Uterus (tissue), 4 donors: ENCODE measurements at places on chromosomes 16 and 17. TPM values are rescaled to one million over a fixed set of nuclear protein-coding genes. Genes with fewer than 3 reads are reported as not detected.

Gene CKLF
- total RNA-seq, result 60.0 TPM

Gene SNRNP25
- total RNA-seq, result 26.7 TPM

Gene RGS11
- total RNA-seq, result not detected

Gene KAT7
- total RNA-seq, result 16.8 TPM

Gene GAS2L2
- not detected for total RNA-seq

Gene MRC2
- total RNA-seq, result 82.4 TPM

Gene SEZ6L2
- total RNA-seq, result 0.52 TPM

Gene MYH8
- not detected for total RNA-seq

Gene SLC16A6
- total RNA-seq, result 1.5 TPM

Gene KRTAP4-5
- total RNA-seq, result not detected

Gene CHST4
- total RNA-seq, result 6.4 TPM

- peak; percentile 30 for DNase-seq
Observed at GRCh38 chr17:79114458-79115301, 40.1 kb downstream of the ENGASE start.

DNA sequence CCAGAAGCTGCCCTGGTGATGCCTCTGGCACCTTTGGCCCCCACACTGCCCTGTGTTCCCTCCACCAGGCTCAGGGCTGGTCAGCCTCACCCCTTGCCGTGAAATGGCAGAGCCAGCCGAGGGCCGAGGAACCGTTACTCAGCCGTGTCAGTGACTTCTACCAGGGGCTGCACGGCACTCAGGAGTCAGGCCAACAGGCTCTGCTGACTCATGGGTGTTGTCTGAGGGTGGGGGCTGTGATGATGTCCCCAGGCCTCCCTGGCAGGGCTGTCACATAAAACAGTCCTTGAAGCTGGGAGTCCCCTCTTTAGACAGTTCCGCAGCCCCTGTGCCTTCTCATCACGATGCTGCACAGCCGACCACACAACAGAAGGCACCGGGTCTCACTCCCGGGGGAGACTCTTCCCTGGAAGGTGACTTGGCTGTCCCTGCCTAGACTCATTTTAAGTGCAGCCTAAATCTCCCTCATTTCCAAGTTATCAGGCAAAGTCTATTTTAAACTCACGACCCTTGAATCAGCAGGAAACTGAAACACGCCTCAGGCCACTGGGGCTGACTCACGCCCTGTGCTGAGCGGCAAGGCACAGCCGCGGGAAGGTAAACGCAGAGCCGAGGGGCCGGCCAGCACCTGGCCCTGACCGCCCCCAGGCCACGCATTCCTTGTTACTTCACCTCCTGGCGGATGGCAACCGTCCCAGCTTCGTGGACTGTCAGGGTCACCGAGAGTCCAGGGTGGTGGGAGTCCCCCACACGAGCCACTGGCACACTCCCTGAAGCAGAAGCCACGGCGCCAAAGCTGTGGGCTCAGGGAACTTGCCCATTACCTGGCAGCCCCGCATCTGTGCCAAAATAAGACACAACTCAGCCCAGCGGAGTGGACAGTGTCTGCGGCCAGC lies 102.6 kb downstream of the ZNF778 start:
- DNase-seq, result no peak

- no peak for DNase-seq
Observed at GRCh38 chr16:65312071-65312470, 190.2 kb upstream of the CDH11 start.

DNA sequence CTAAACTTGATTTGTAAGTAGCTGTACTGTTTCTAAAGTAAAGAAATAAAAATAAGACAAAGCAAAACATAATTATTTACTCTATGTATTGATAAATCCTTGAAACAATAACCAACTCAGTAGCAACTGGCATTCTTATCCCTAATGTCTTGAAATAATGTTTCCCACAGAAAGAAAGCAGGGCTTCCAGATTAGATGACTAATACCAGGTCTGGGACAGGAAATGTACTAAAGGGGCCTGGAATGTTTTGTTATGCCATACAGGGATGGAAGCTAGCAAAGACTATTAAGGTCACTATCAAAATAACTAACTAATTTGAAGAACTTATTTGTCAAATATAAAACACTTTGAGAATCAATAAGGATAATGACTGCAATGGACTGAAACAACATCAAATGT lies 82.1 kb downstream of the CFDP1 start:
- DNase-seq, result no peak

DNA sequence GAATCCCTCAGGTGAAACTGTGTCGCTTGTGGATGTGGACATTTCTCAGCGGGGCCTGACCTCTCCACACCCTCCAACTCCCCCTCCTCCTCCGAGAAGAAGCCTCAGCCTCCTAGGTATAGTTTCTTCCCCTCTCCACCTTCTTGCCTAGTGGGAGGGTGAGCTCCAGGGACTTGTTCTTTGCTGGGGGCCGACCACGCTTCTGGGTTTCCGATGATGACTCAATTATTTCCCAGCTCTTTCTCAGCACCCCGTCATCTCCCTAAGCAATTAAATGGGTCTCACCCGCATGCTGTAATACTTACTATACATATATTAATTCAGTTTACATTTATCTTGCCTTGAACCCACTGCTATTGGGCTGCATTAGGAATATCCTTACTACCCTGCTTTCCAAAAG lies 13.1 kb downstream of the SOCS7 start:
- no peak for DNase-seq

GRCh38 chr17:78196716-78197115 lies 9.6 kb downstream of the AFMID start:
- no peak for DNase-seq

DNA sequence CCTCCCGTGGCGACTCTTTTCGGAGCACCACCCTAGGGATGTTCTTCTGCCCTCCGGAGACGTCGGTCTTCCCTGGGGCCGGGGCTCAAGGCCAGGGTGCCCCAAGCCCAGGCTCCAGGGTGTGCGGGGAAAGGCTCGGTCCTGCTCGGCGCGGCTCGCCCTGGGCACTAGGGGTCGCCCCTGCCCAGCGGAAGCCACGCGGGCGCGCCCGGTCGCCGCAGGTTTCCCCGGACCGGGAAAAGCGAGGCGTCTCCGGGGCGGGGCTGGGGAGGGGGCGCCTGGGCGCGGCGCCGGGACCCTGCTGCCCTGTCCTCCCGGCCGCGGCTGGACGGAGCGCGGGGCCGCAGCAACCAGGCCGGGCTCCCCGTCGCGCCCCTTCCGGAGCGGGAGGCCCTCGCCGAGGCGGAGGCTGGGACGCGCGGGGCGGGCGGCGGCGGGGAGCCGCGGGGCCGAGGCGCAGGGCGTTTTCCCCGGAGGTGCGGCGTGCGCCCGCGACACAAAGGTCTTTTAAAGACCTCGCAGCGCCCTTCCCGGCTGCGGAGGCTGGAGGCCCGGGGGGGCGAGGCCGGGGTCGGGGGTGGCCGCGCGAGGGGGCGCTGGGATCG lies 76.4 kb downstream of the MRC2 start:
- peak; percentile 81 for DNase-seq

- no peak for DNase-seq
Observed at GRCh38 chr16:51638339-51639135, 487.5 kb upstream of the SALL1 start.

- DNase-seq, result no peak
Observed at GRCh38 chr17:72613396-72613795, 479.1 kb downstream of the SLC39A11 start.

DNA sequence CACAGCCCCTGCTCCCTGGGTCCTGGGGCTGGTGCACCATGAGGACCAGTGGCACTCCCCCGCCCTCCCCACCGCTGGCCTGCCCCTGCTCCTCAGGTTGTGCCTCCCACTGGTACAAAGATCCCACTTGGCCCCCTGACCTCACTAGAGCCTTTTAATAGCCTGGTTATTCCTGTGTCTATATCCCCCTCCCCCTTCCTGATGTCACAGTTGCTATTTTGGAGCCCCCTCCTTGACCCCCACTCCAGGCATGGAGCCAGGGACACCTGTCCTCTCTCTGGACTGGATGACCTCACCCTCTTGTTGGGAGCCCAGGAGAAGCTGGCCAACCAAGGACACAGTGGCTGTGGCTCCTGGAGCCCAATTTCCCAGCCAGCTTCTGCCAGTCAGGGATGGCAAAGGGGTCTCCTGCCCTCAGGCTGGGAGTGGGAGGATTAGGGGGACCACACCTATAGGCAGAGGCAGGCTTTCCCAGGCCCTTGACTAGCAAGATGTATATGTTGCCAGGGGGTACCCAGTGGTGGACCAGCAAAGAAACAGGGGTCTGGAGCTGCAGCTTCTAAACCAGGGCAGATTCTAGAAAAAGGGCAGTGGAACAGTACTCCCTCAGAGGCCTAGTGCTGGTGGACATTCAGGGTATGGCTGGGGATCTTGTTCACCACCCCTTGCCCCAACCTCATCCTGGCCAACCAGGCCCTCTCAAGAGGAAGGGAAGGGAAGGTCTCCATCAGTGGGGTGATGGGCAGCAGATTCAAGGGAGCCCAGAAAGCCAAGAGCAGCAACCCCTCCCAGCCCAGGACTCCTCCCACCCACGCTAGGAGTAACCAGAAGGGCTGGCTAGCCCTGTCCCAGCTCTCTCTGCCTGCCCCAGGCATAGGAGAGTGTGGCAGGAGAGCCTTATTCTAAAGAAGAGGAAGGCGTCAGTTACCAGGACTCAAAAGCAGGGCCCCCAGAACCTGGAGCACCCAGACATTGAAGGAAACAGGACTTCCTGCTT lies 10.9 kb downstream of the HDAC5 start:
- no peak for DNase-seq

DNA sequence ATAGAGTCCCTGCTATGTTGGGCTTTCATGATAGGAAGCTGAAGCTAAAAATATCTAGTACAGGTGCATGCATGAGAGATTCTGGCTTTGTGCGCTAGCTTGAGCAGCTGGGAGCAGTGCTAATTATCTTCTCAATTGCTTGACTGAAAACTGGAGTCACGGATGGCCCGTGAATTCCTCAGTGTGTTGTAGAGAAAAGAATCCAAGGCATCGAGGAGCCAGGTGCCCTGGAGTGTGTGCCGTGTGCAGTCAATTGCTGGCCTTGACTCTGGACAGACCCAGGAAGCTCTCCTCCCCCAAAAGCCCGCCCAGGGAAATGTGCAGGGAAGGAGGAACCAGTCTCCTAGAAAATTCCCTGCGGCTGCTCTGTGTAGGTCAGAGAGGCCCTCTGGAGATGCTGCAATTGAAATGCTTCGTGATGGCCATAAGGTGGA lies 14.2 kb downstream of the LGALS3BP start:
- no peak for DNase-seq

DNA sequence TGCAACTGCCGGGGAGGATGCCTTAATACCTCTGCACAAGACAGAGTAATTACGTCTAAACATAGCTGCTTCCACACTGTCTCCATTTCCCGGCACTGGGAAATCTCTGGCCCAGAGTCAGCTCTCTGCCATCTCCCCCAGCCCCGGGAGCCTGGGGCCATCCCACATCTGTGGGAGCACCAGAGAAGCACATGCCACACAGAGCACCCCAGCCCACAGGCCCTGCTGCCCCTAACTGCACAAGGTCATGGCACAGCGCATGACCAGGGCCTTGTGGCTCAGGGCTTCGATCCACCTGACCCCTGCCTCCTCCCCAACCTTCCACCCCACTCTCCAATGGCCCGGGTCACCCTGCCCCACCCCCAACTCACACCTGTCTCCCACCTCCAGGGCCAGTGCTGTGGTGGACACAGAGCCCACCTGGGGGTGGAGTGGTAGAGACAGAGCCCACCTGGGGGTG lies 36.6 kb upstream of the RBFOX3 start:
- no peak for DNase-seq

- DNase-seq, result no peak
Observed at GRCh38 chr16:18796377-18796776, 5.0 kb downstream of the ARL6IP1 start.

- no peak for DNase-seq
Observed at GRCh38 chr16:64991001-64991400, 130.9 kb downstream of the CDH11 start.

DNA sequence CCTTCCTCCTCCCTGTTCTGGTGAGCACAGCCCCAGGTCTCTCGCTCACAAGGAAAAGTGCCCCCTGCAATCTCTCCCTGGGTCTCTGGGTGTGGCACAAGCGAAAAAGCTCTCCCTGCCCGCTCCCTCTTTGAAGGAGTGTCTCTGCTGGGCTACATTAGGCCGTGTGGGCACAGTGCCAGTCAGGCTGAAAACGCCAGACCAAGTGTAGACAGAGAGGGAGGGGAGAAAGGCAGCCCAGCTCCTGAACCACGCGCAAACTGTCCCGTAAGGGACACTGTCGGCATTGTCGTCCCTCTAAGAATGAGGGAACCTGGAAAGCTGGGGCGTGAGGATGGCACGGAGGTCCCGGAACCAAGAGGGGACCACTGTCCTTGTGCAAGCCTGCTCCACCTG lies 3.9 kb downstream of the SMIM5 start:
- DNase-seq, result no peak
